ENCODE measurements at places on chromosomes 5 and 9.

DNA sequence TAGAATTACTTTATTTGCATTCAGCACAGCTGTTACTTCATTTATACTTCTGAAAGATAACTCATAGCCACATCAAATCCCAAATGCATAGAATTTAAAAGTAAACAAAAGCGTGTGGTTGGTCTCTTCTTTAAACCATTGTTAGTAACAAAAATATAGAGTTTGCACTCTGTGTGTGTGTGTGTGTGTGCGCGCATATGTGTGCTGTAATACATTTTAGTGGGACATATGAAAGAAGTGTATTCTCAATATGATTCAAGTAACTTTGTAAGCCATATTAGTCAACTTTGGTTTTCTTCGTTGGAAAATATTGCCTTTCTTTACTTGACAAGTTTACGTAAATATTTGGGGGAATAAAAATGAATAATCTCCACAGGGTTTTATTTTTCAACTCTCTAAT, 106.1 kb upstream of the PRRC1 start:
- no peak for DNase-seq

GRCh38 chr5:33049842-33050241, 338.7 kb downstream of the NPR3 start:
- no peak for DNase-seq

- DNase-seq: no peak
Measured at GRCh38 chr9:133876144-133876543, 116.0 kb downstream of the VAV2 start.

GRCh38 chr5:173065155-173065554, 9.0 kb downstream of the CREBRF start:
- DNase-seq: no peak

GRCh38 chr9:112863214-112863613, 27.5 kb downstream of the SLC46A2 start:
- no peak for DNase-seq

DNA sequence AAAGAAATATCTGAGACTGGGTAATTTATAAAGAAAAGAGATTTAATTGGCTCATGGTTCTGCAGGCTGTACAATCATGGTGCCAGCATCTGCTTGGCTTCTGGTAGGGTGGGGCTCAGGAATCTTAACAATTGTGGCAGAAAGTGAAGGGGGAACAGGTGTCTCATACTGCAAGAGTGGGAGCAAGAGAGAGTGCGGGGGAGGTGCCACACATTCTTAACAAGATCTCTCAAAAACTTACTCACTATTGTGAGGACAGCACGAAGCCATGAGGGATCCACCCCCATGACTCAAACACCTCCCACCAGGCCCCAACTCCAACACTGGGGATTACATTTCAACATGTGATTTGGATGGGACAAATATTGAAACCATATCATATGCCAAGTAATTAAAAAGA, 70.1 kb upstream of the PANK3 start:
- no peak for DNase-seq

- DNase-seq: no peak
Measured at GRCh38 chr5:180492226-180492903, 1.8 kb upstream of the CNOT6 start.

DNA sequence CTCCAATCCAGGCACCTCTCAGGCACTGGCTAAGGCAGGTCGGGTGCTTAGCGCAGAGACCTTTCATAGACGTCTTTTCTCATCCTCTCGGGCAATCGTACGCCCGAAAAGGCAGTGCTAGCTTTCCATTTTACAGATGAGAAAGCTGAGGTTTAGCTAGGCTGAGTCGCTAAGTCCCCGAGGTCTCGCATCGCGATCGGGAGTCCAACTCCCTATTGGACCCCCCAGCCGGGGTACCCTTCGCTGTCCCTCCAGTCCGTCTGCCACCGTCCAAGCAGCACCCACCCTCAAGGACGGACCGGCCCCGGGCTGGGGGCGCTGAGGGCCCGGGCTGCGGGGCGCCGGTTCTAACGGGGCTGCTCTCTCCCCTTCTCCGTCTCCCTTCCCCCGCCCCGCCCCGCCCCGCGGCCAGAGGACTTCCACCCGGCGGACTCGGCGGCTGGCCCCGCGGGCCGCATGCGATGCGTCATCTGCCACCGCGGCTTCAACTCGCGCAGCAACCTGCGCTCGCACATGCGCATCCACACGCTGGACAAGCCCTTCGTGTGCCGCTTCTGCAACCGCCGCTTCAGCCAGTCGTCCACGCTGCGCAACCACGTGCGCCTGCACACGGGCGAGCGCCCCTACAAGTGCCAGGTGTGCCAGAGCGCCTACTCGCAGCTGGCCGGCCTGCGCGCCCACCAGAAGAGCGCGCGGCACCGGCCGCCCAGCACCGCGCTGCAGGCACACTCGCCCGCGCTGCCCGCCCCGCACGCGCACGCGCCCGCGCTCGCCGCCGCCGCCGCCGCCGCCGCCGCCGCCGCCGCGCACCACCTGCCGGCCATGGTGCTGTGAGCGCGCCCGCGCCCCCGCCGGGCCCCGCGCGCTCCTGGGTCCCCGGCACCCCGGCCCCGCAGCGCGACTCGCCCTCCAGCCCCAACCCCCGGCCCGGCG, 12.5 kb upstream of the EXOSC2 start:
- peak; percentile 56 for DNase-seq

DNA sequence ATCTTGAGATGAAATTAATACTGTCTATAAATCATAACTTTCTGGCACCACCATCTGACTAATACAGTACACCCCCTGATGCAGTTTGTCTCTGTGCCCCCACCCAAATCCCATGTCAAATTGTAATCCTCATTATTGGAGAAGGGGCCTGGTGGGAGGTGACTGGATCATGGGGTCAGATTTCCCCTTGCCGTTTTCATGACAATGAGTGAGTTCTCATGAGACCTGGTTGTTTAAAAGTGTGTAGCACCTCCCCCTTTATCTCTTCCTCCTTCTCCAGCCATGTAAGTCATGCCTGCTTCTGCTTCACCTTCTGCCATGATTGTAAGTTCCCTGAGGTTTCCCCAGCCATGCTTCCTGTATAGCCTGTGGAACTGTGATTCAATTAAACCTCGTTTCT, 78.7 kb upstream of the CDH6 start:
- DNase-seq: no peak

DNA sequence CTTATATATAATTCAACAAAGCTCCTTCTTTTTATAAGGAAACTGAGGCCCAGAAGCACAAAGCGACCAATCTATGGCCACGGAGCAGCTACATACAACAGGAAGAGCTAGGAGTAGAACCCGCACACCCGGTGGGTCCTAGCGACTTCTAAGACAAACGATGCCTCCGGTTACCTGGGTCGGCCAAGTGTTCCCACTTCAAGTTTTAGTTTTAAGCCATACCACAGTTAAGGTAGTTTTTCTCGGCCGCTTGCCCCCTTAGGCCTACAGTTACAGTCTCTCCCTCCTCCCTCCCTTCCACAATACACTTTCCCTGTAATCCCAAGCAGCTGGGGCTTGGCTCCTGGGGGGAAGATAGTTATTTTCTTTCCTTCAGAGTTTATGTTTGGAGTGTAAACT, 533 bp downstream of the SREK1IP1 start:
- no peak for DNase-seq

GRCh38 chr5:2335733-2336515, 415.6 kb downstream of the IRX2 start:
- no peak for DNase-seq

DNA sequence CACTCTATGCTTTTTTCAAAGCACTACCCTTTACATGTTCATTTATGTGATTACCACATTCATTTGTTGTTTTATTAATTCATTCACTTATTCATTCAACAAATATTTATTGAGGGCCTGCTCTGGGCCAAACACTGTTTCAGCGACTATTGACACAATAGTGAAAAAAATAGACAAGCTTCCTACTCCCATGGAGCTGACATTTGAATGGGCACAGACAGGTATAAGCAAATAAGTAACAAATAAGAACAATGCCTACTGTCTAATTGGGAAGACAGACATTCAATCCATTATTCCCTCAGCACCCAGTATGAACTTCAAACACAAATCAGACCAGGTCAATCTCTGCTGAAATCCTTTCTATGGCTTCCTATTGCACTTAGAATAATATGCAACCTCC, 156.9 kb upstream of the NR3C1 start:
- DNase-seq: no peak

- DNase-seq: peak; percentile 1
Measured at GRCh38 chr9:88435336-88435735, 47.1 kb downstream of the SPIN1 start.

DNA sequence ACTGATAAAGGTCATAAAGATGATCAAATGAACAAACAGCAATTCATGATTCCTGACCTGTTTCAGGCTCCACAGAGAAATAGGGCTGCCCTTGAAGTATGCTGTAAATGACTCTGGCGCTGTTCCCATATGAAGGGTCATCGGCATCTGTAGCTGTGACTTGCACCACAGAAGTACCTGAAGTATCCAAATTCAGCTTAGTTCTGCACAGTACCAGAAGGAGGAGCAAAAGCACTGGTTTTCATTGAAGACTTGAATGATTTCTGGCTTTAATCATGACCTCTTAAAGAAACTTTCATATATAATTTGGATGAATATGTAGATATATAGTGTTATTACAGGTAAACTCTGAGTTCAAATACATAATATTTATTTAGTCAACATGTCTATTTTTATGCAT, 109.1 kb downstream of the CDH10 start:
- no peak for DNase-seq

DNA sequence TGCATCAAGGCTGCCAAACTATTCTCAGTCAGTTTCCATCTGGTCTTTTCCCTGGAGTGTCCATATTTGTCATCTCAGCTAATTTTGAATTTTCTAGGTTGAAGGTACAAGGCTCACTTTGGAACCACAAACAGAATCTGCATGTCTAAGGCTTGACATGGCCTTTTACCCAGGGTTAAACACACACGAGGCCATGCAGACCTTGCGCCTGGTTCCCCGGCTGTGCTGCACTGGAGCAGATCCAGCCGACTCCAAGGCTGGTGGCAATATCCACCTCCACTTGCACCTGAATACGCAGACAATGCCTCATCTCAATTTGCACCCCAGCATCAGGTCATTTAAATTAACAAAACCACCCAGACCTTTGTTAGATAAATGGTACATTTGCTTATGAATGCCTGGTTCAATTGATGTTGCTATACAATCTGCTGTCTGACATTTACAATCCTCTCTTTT, 276.2 kb downstream of the HSPA4 start:
- DNase-seq: no peak

DNA sequence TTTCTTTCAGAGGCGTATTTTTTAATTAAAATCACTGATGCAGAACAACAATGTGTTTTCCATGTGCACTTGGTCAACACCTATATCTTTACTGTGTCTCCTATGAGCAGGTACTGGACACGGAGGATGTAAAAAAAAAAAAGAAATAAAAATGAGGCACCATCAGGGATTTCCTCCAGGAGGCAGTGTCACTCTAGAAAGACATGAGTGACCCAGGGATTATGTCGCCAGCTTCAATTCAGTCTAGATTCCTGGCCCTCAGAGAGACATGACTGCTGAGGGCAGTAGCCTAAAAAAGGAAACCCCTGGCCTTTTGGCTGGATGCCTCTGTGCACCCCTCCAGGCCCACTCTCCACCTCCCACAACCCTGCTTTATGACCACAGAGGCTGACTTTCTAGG, 18.3 kb upstream of the IL33 start:
- no peak for DNase-seq

DNA sequence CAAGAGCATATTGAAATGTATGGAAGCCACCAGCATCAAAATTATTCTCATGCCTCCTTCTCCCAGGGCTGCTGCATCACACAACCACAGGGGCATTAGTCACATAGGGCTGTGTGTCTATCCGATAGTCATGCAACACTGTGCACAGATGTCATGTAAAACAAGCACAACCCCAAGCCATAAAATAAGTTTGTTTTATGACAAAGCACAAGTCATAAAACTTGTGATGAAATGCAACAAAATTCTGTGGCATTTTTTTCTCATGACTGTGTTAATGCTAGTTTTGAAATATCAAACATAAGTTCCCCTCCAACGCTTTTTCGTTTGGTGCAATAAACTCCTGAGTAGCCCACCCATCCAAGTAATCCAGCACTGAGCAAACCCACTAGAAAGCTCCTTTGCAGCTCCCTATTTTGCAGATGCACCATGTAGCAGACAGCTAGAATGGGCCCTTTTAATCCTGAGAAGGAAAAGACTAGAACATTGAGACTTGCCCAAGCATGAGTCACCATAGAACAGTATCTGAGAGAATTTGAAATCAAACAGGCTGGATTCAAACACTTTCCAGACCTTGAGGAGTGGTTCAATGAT, 93.3 kb upstream of the ZNF366 start:
- no peak for DNase-seq

GRCh38 chr5:143434261-143435209, 31.0 kb upstream of the NR3C1 start:
- peak; percentile 68 for DNase-seq

- DNase-seq: no peak
Measured at GRCh38 chr9:129183495-129184218, 5.6 kb upstream of the IER5L start.

- DNase-seq: no peak
Measured at GRCh38 chr5:38202741-38203140, 55.6 kb upstream of the EGFLAM start.

DNA sequence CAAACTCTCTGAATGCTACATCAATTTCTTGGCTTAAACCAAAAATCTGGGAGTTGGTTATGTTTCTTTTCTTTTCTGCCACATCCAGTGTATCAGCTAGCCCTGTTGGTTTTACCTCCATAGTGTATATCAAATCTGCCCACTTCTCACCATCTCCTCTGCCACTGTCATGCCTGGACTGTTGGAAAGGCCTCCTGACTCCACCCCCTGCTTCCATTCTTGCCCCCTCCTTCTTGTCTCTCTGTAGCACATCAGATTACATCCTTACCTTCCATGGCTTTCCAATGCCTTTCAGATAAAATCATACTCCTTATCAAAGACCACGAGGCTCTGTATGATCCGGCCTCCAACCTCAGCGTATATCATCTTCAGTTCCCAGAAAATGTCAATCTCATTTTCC, 35.4 kb downstream of the STXBP1 start:
- DNase-seq: no peak

DNA sequence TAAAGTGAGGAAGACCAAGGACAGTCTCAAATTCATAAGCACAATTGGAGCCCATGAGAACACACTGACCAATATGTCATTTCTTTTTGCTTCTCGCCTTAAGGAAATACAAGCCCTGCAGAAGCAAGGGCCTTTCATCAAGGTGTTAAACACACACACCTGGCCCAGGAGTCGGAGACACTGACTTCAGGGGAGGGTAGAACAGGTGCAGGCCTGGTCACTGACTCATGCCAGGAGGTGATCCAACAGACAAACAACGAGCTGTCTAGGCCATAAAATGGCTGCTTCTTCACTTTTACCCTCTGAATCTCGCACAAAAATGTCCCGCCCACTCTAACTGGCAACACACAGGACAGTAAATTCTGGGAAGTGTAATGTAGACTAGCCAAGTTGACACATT, 62.7 kb downstream of the RGMB start:
- no peak for DNase-seq

- no peak for DNase-seq
Measured at GRCh38 chr5:137142346-137142745, 356.8 kb downstream of the SPOCK1 start.

GRCh38 chr5:126448720-126449119, 25.5 kb downstream of the GRAMD2B start:
- DNase-seq: no peak
